DMS79 treated with DMSO at 0.1 percent for 48 hours (cell line): ENCODE measurements at places on chromosomes 16 and 17.

GRCh38 chr17:48646183-48647102 lies 20.3 kb upstream of the HOXB9 start:
- peak; percentile 53 for DNase-seq

DNA sequence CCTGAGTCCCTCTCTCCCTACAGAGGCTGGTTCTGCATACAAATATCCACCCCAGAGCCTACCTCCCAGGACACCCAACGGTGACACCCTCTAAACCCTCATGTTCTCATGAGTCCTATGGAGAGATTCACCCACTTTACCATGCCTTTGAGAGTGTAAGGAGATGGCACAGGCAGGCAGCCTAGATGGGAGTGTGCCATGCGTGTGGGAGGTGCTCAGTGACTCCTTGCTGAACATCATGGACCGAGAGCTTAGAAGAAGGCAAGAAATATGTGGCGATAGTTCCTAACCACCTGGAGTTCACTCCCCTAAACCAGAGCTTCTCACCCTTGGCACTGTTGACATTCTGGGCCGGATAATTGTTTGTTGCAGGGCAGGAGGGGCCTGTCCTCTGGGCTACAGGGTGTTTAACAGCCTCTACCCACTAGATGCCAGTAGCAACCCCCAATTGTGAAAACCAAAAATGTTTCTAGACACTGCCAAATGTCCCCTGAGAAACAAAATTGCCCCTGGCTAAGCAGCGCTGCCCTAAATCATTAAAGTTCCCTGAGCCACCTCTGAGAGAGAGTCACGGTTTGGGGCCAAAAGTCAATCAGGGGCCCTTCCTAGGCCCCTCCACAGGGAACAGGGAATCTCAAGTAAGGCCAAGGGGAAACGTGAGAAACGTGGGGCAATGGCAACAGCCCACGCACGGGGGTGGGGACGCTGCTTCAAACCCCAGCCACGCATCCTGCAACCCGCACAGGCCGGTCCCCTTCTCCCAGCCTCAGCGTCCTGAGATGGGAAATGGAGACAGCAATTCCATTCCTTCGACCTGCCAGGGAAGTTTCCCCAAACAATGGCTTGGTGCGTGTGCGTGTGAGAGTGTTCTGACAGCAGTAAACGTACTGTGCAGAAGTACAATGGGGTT lies 66.8 kb downstream of the C16orf78 start:
- DNase-seq = no peak

GRCh38 chr16:58338205-58338604 lies 43.4 kb upstream of the PRSS54 start:
- no peak for DNase-seq

DNA sequence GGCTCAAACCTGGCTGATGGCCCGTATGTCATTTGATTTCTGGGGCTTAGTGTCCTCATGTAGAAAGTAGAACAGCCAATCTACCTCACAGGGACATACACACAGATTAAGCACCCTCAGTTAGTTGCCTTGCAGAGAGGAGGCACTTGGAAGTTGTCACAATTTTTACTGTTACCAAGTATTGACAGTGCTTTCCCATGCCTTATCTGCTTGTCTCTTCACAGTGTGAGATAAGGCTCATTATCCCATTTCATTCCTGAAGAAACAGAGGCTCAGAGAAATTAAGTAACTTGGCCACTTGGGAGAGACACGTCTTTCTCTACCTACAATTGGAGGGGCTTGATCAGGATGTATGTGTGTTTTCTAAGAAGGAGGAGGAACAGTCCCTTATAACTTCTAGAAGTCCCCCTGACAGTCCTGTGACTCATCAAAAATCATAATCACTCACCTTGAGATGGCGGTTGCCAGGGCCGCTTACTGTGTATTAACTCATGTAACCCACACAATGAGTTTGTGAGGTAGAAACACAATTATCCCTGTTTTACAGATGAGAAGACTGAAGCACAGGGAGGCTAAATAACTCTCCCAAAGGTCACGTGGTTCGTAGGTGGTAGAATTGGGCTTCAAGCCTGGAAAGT lies 56.9 kb upstream of the LHX1 start:
- DNase-seq = no peak

GRCh38 chr17:1762233-1762900 lies 507 bp downstream of the SERPINF1 start:
- no peak for DNase-seq
